ENCODE measurements at places on chromosomes 5 and 9.

DNA sequence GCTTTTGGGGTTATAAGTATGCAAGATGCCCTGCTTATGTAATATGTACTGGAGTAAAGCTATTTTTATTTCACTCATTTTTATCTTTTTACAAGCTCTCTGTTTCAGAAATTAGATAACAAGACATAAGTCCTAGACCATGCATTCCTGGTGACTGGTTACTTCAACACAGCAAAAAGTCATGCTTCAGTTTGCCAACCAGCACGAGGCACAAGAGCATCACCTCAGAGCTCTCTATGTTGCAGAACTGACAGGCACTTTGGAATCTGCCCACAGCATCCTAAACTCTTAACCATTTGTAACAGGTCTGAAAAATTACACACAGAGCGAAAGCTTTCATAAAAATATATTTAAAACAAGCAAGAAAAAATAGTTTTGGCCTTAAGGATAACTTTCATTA, 112.8 kb downstream of the MARCHF11 start:
- DNase-seq, result no peak

- DNase-seq, result no peak
Measured at GRCh38 chr9:35912791-35913400, 3.6 kb downstream of the SPAAR start.

DNA sequence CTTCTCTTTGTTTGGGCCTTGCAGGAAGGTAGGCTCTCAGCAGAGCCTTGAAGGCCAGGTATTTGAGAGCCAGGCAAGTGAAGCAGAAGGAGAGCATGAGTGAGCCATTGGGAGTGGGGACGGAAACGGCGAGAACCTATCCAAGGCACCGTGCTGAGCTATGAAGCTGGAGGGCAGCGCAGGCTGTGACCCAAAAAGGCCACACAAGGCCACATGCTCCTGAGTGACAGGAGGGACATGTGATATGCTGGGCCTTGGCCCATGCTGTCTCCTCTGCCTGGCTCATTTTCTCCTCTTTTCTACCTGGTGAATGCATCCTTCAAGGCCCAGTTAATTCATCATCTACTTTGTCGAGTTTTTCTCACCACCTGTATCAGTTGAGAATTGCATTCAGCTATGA, 136.3 kb downstream of the PALM2AKAP2 start:
- DNase-seq, result no peak

GRCh38 chr9:136686794-136687711, at the start of gene AGPAT2:
AGPAT2 (minus strand) TSS chr9:136687457; CDS start chr9:136687357, 100 bp downstream.
- peak; percentile 67 for DNase-seq

DNA sequence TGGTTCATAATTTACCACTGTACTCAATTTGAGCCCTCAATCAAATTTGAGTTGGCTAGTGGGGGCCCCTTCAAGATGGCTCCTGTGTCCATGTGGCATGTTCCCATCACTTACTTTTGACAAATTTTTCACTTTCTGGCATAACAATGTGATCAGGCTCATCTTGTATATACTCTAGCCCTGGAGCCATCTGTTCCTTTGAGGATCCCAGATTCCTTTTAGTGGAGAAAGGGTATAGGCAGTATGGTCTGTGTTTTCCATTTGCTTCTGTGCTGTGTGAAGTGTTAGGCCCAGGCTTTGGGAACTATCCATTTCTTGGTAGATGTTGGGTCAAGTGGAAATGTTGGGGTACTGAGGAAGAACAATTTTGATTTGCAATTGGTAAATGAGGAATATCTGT, 45.7 kb downstream of the SH3GL2 start:
- no peak for DNase-seq

DNA sequence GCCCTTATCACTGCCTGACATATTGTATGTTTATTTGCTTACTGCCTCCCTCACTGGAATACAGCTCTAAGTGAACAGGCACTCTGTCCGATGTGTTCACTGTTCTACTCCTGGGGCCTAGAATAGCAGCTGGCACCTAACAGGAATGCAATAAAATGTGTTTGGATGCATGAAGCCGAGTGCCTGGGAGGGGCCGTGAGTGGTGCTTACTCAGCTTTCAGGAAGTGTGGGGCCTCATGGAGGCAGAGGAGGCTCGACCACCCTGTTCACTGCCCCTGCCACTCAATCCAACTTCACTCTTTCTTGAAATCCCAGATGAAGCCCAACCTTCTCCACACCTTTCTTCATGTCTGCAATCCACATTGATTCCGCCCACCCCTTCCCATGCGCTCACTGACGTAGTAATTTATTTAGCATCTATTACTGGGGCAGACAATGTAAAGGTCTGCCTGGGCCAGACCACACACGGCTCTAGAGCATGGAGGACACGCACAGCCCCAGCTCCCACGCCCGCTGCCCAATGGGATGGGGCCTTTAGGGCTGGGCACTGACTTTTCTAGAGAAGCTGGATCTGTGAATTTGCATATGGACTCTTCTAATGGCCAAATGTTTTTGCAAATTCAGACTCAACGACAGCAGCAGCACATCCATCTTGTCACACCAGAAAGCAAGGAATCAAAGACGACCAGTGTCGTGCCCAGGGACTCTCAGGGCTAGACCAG, 21.3 kb downstream of the TBC1D9B start:
- DNase-seq, result no peak

GRCh38 chr5:8329773-8330172, 460.8 kb downstream of the MTRR start:
- DNase-seq, result no peak

- DNase-seq, result no peak
Measured at GRCh38 chr5:124584991-124585715, 161.3 kb downstream of the ZNF608 start.

- DNase-seq, result no peak
Measured at GRCh38 chr9:126125177-126125576, 201.5 kb upstream of the MVB12B start.

- DNase-seq, result peak; percentile 17
Measured at GRCh38 chr9:92763721-92764380, 782 bp downstream of the BICD2 start.

DNA sequence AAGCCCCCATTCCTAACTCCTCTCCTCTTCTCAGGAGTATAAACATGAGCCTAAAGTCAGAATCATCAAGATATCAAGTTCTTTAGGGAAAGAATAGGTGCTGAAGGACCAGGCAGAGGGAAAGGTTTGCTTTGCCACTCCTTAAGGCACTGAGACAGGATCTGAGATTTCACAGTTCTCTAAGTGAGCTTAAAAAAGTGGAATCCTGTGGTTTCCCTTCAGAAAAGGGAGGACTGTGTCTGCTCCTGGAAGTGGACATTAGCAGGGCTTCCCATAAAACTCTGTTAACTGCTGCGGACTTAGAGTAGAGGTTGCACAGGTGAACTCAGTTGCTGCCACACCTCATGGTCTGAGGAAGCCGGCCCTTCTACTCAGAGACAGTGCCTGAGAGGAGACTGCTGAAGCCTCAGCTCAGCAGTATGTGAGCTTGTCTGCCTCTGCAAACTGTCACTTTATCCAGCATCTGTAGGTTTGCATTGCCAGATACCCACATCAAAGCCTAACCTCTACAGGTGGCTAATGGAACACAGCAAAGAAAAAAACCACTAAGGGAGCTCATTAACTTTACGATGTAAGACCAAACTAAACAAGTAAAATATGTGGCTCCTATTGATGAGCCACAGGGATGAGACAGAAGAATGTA, 42.9 kb downstream of the RIC1 start:
- peak; percentile 18 for DNase-seq
